PC-9 (cell line): ENCODE measurements at places on chromosomes 4 and X.

- no peak for DNase-seq
Measured at GRCh38 chrX:131066237-131066636, 8.1 kb downstream of the ARHGAP36 start.

DNA sequence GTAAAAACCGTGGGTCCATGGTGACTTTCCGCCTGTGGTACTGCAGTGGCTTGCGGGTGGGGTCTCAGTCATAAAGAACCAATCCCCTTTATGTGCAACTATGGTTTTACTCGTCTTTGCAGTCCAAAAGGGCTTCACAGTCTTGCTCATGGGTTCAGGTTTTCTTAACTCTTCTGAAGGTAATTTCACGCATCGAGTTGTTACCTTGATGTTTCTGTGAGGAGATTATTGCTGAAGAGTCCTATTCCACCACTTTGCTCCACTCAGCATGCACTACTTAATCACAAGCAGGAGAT is 41.5 kb downstream of the F8 start:
- DNase-seq = no peak

DNA sequence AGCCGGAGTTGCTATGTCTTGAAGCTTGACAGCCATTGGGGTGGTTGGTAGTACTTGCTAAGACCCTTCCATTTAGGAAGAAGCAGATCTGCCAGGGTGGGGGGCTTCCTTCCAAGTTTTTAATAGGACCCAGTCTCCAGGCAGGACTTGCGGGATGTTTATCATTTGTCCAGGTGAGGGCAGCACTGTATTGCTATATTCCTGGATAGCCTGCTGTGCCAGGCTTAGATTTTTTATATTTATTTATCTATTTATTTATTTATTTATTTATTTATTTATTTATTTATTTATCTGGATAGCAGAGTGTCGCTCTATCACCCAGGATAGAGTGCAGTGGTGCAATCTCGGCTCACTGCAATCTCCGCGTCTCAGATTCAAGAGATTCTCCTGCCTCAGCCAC is 87.4 kb upstream of the CT45A1 start:
- no peak for DNase-seq

- peak; percentile 5 for DNase-seq
Measured at GRCh38 chrX:152641996-152642395, 4.3 kb downstream of the GABRQ start.

DNA sequence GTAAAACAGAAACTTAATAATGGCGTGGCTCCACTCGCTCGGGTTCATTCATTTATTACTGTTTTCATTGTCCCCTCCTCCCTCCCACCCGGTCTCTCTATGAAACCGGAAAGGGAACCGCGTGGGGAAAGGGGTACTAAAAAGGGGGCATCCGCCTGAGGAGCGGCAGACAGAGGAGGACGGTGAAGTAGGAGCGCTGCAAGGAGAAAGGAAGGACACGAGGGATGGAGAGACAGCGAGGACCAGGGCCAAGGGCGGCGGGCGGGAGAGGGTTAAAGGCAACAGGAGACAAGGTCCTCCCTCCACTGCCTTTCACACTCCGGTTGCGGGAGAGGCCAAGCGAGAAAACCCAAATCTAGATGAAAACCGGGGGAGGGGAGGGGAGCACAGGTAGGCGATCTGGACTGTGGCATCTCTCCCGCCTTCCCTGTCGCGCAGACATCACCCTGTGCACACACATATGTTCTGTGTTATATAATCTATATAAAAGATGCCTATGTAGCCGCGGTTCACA is 829 bp downstream of the ELOVL6 start:
- DNase-seq = no peak

GRCh38 chrX:129726307-129727111 is 12.3 kb upstream of the XPNPEP2 start:
- DNase-seq = no peak

DNA sequence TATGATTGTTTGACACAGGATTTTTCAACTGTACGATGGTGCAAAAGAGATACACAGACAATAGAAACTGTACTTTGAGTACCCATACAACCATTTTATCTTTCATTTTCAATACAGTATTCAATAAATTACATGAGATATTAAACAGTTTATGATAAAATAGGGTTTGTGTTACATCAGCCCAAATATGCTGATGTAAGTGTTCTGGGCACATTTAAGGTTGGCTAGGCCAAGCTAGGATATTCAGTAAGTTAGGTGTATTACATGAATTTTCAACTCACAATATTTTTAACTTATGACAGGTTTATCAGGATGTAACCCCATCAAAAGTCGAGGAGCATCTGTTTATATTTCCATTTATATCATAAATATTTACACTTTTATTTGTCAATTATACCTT is 42.9 kb upstream of the PLS3 start:
- no peak for DNase-seq

DNA sequence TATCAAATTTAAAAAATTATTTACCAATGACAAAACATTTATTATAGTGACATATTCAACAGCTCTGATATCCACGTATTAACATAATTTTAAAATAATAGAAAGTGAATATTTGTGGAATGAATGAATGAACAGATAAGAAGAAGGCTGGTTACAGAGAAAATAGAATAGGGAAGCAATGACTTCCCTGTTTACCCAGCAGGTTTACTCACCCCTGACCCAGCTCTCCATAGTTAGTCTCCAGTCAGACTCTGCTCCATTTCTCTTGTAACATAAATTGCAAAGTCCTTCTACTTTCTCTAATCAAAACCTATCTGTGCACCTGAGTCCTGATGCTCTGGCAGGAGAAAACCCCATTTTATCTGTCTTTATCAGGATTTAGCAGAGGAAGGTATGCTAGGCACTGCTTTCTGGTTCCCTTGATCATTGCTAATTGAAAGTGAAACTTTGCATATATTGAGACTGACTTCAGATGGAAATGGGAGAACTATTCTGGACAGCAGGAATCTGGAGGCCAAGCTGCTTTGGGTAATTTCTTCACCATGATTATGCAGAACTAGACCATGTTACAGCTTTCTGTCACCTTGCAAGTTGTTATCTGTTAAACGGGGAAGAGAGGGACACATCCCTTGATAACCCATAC is 363.0 kb downstream of the FAT4 start:
- no peak for DNase-seq

GRCh38 chr4:184848510-184848909 is 22.7 kb upstream of the ACSL1 start:
- DNase-seq = no peak

- no peak for DNase-seq
Measured at GRCh38 chr4:26856906-26857277, 3.7 kb upstream of the STIM2 start.

DNA sequence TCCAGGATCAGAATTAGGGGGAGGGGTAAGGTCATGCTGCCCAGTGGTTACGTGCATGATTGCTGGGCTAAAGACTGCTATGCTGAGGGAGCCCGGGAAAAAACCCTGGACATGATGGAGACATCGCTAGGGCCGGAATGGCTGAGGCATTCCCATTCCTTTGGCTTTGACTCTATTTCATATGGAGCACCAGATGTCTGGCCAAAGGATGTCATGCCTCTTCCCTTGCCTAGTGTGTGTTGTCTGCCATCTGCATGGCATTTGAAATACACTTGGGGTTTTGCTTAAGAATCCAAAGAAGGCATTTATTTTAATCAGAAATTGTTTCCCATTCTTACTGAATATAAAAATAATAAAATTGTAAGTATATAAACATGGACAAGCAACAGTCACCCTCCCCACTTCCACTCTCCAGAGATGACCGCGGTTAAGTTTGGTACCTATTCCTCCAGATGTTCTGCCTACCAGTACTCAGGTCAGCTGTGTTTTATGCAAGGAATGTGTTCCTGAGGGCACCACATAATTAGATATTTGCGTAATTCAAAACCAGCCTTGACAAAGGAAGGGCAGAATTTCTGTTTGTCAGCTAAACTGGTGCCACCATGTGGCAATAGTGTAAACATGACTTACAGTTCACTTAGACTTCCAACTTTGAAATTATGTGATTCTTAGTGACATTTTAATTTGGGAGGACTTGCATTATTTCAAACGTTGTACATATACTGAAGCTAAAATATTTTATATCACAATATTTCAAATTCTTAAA is 105.9 kb downstream of the CT47B1 start:
- peak; percentile 89 for DNase-seq

GRCh38 chr4:67568820-67569219 is 10.3 kb downstream of the STAP1 start:
- DNase-seq = no peak

- no peak for DNase-seq
Measured at GRCh38 chrX:119760026-119760877, 1.9 kb downstream of the SOWAHD start.

DNA sequence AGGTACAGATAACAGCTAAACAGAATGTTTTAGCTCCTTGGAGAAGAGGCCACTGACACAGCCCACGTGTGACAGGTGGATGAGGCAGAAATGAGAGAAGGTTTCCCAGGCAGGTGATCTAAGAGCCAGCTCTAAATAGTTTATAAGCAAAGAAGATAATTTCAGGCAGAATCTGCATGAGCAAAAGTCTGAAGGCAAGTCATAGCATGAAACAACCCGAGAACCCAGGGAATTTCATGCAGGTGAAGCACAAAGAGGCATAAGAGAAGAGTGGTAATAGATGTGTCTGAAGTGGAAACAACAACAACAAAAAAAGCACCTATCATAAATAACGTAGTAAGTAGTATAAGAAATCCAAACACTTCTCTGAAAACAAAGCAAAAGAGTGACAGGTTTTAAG is 275.8 kb upstream of the CPEB2 start:
- DNase-seq = no peak

DNA sequence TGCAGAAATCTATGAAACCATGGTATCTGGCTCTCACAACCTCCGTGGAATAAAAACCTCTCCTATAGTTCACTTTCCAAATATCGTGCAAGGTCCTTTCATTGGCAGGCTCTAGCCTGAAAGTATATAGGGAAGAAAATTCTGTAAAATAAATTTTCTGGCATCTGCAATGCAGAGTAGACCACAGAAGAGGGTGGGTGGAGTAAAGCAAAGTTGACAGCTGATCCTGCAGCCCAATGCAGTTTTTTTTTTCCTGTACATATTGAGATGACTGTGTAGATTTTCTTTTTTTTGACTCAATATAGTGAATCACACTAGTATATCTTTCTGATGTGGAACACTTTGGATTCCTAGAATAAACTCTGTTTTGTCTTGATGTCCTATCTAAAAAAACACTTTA is 56.7 kb downstream of the NPY2R start:
- no peak for DNase-seq

GRCh38 chrX:5051831-5052491 is 1176.7 kb downstream of the NLGN4X start:
- peak; percentile 93 for DNase-seq
